A549 treated with RU486 at 1 μM for 4 hours (cell line): ENCODE measurements at places on chromosomes 2 and 18. TPM values are rescaled to one million over a fixed set of nuclear protein-coding genes. Genes with fewer than 3 reads are reported as not detected.

Gene EPAS1
- total RNA-seq, result 91.4 to 119 TPM (median 109 TPM) in 5 replicates

Gene LYG1
- 1.1 to 1.8 TPM (median 1.5 TPM) in 5 replicates for total RNA-seq

Gene CXCR4
- total RNA-seq, result 0.29 to 0.65 TPM (median 0.42 TPM) in 5 replicates

Gene FSIP2
- not detected in 5 replicates for total RNA-seq

Gene ALPI
- total RNA-seq, result not detected in 5 replicates

Gene CYP27C1
- total RNA-seq, result 4.1 to 5.4 TPM (median 4.9 TPM) in 5 replicates
